ENCODE measurements at places on chromosomes 2 and 18. TPM values are rescaled to one million over a fixed set of nuclear protein-coding genes. Genes with fewer than 3 reads are reported as not detected.
A peak's percentile ranks its signal among the peaks of the same experiment; 100 is the strongest.

- DNase-seq, result peak; percentile 60
These were observed 72.2 kb upstream of the BARD1 start for GRCh38 chr2:214881647-214882202.

DNA sequence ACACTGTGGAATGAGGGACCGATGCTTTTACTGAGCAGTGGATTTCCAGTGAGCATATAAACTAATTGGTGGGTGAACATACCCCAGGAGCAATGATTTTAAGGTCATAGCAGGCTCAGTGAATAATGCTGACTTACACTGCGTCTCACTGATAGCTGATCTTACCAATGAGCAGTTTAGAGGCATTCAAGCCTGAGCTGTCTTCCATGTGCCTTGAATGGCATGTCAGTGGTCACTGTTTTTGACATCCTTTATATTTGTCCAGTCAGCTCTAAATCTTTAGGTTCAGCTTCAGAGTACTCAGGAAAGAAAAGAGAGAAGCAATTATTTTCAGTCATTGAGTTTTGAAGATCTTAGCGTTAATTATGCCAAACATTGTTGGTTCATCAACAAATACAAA, 88.3 kb downstream of the CAMKMT start:
- DNase-seq, result no peak

DNA sequence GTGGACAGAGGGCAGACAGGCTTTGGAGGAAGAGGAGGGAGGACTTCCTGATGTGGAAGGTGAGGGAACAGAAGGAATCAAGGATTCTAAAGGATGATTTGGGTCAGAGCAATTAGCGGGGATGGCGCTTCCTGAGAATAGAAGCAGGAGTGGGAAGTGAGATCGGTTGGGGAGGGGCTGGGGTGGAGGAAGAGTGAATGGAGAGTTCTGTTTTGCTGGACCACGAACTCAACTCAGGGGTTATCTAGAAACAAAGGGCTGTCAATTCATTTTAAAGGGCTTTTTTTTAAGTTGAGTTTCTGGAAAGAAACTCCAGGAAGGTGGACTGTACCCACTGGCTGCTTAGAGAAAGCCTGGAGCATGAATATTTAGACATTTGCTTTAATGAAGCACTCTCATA, 54.9 kb downstream of the BCL2L11 start:
- no peak for DNase-seq

- no peak for DNase-seq
These were observed 53.2 kb downstream of the ITGA6 start for GRCh38 chr2:172480301-172481218.

DNA sequence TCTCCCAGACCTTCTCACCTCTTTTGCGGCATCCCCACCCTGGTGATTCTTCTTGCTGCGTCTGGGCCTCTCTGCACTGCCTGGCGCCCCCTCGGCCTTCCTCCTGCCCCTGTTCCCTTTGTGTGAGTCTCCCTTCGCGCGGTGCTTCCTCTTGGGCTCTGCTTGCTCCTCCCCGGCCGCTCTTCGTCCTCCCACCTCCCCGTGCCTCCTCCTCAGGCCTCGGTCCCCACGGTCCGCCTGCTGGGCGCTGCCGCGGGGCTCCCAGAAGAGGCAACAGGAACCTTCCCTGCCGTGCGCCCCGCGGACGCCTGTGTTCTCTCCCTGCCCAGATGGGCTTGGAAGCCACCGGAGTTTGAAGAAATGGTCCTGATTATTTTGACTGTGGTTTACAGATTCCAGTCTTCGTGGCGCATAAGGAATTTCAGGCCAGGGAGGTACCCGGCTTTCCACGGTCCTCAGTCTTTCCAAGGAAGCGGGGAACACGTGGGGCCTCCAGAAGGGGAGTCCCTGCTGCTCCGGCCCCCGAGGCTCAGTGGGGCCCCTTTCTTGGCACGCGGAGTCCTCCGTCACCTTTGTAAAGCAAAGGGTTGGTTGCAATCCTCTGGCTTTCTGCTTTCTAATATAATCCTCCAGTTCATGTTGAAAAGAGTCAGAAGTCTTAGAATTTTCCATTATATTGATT, 13.1 kb downstream of the RNU2-63P start:
- DNase-seq, result peak; percentile 13

DNA sequence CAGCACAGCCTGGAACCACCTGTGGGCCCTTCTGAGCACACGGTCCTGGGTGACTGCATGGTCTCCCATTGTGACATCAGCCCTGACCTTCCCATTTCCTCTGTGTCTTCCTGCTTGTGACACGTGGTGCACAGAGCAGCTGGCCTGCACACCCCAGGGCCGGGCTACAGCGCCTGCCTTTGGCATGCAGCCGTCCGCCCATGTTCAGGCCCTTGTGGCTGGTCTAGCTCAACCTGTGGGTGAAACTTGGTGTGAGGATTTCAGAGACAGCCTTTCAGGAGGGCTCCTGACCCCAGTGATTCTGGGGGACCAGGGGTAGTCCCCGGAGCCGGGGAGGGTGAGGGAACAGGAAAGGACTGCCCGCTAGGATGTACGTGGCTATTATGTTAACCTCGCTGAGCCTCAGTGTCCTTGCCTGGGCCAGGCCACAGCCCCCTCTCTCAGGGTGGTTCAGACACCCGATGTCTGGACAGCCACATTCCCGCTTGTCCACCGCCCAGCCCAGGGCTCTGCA, 284.8 kb upstream of the HS6ST1 start:
- no peak for DNase-seq

GRCh38 chr2:74095632-74096031, 52.1 kb downstream of the BOLA3 start:
- no peak for DNase-seq

GRCh38 chr2:98541906-98542305, 66.4 kb downstream of the COA5 start:
- DNase-seq, result peak; percentile 4

- no peak for DNase-seq
These were observed 103.6 kb upstream of the CELF4 start for GRCh38 chr18:37668971-37669747.

- no peak for DNase-seq
These were observed 243.0 kb downstream of the HDAC4 start for GRCh38 chr2:239157771-239158170.

GRCh38 chr2:239167011-239167673, 233.7 kb downstream of the HDAC4 start:
- DNase-seq, result no peak

DNA sequence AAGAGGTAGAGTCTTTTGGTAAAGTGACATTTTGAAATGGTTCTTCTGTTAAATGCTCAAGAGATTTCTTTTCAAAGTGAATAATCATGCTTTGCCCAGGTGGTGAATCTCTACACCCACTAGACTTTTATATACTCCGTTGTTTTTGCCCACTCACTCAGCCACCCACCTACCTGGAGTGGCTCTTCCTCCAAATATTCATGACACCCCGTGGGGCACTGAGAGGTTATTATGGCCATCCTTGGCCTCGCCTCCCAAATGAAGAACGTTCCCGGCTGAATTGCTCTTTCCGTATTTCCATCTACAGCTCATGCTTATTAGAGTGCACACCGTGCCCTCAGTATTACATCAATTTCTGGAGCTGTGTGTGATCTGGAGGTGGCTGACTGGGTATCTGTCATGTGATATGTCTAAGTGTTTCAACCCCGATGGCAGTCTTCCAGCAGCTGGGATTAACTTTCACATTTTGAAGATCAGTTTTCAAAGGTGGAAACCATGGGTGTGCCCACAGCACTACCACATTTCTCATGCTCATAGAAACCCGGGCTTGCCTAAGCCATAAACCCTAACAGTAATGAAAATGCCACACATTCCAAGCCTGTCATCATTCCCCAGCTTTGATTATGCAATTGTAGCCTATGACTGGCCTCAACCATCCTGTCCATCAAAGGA, 406.6 kb upstream of the MMADHC start:
- DNase-seq, result no peak

DNA sequence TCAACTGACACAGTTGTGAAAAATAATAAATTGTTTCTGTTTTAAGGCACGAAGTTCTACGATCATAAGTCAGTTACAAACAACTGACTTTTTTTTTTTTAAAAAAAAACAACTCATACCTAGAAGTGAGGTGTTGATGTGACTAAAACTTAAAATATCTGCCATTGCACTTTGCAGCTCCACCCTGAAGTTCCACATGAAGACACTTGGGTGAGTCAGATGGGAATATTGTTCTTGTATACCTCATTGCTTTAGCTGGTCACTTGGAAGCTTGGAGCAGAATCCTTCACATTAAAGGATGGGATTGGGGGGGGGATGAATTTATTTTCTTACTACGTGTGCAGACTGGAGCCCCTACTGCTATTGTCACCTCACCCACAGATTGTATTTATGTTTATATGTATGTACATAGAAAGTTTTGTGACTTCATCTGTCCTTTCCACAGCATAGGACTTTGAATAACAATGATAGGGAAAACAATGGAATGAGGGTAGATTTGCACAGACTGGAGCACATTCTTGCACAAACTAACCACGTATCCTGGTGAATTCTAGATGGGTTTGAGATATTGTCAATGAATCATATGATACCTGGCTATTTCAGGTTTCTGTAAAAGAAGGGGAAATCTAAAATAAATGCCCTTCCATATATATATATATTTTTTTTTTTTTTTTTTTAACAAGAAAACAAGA, 57.9 kb upstream of the ARHGAP15 start:
- DNase-seq, result no peak

- DNase-seq, result no peak
These were observed 357.7 kb upstream of the SMIM21 start for GRCh38 chr18:75785206-75785605.

GRCh38 chr2:65430603-65431420, 1.6 kb downstream of the SPRED2 start:
- peak; percentile 57 for DNase-seq

DNA sequence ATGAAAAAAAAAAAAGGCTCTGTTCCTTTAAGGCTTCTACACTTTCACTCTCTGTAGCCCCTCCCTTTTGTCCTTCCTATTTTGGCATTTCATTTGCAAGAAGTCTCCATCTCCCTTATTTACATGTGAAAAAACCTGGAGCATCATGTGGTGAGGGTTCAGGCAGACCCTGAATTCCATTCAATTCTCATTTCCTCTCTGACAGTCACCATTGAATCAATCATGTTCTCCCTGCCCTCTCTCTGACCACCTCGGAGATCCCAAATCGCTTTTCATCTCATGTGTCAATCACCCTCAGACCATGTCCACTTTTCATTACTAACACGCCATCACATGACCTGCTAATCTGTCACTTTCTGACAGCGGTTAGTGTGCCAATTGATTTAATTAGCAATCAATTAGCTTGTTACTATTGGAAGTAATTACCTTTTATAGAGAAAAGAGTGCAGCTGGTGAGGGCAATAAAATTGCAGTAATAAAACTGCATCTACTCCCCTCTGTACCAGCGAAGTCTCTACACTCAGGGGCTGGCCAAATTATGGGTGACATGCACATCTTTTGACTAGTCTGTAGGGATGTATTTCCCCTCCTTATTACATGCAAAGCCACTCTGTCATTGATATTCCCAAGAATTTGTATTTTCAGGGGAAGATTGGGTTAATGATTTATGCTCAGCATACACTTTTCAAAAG, 317.4 kb downstream of the EN1 start:
- no peak for DNase-seq

- DNase-seq, result no peak
These were observed 28.6 kb upstream of the MEX3C start for GRCh38 chr18:51226068-51226467.

- DNase-seq, result peak; percentile 94
These were observed 1888.3 kb upstream of the CELF4 start for GRCh38 chr18:39453882-39454281.

- DNase-seq, result no peak
These were observed 83.5 kb downstream of the OSBPL6 start for GRCh38 chr2:178277741-178278197.

DNA sequence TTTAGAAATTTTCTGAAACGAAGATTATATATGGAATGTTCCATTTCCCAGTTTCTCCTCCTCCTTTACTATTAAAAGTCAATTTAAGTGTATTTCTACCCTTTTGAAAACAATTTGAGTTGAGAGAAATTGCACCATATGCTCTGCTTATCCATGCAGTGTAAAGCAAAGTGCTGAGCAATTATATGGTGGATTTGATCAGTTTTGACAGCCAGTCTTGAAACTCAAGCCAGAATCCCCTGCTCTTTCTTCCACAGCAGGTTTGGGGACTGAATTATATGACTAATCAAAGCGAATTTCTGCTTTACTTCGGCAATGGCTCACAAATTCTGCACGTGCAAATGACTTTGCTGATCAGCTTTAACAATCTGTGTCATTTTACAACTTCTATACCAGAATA, 1183.6 kb downstream of the LRP1B start:
- no peak for DNase-seq

DNA sequence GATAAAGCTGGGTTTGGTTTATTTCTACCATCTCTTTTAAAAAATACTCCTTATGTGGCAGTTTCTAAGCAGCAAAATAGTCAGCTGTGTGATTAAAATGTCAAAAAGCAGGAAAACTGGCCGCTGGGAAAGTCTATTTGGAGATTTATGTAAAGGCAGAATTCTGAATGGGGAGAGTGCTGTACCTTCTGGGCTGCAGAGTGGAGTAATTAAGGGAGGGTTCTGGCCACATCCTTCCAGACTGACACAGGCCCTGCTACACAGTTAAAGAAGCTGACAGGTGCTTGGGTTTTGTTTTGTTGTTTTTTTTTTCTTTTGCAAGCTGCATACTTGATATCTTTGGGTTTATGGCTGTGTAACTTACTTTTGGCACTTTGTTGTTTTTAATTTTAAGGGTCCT, 157.2 kb downstream of the WDSUB1 start:
- no peak for DNase-seq

DNA sequence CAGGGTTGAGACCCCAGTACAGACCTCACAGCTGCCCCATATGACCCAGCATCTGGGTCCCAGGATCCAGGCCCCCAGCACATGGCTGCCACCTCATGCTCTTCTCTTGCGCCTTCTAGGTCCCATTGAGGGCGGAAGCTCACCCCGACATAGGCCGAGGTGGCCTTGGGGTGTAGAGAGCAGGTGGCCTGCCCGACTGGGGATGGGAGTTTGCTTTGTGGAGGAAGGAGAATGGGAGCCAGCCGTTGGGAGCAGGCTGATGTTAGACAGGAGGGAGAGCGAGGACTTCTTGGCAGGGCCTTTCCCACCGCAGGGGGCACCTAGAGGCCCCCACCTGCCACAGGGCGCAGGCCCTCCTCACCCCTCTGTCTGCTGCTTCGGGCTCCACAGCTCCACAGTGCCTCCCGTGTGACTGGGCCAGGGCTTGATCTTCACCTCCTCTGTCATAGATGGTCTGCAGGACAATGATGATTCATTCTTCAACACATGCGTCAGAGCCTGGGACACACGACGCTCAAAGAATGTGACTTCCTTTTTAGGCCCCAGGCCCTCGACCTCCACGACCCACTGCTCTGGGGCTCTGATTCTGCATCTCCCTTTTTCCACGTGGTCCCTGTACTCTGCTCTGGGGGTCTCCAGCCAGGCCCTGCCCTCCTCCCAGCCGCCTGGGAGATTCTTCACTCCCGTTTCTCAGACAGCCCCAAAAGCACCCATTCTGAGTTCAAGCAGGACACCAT, 86.6 kb upstream of the ODC1 start:
- DNase-seq, result no peak

- DNase-seq, result no peak
These were observed 313.2 kb upstream of the ZEB2 start for GRCh38 chr2:144833075-144833637.

Gene INPP5D
- polyA plus RNA-seq, result 7.1 TPM

Gene CFAP221
- 0.53 TPM for polyA plus RNA-seq

Gene FHOD3
- 35.0 TPM for polyA plus RNA-seq

Gene SH3BP4
- 34.0 TPM for polyA plus RNA-seq

Gene BBS5
- polyA plus RNA-seq, result 7.7 TPM

Gene FMNL2
- polyA plus RNA-seq, result 49.7 TPM

Gene NFATC1
- 24.6 TPM for polyA plus RNA-seq

Gene STAT4
- polyA plus RNA-seq, result 0.82 TPM

Gene C2orf72
- 0.65 TPM for polyA plus RNA-seq

Gene CFAP65
- polyA plus RNA-seq, result 0.08 TPM

Gene MFSD6
- polyA plus RNA-seq, result 8.6 TPM

Gene CD8A
- 0.19 TPM for polyA plus RNA-seq

Gene MC5R
- polyA plus RNA-seq, result 3.0 TPM

Gene RUFY4
- polyA plus RNA-seq, result not detected
